ENCODE measurements at places on chromosomes 11 and 22.

DNA sequence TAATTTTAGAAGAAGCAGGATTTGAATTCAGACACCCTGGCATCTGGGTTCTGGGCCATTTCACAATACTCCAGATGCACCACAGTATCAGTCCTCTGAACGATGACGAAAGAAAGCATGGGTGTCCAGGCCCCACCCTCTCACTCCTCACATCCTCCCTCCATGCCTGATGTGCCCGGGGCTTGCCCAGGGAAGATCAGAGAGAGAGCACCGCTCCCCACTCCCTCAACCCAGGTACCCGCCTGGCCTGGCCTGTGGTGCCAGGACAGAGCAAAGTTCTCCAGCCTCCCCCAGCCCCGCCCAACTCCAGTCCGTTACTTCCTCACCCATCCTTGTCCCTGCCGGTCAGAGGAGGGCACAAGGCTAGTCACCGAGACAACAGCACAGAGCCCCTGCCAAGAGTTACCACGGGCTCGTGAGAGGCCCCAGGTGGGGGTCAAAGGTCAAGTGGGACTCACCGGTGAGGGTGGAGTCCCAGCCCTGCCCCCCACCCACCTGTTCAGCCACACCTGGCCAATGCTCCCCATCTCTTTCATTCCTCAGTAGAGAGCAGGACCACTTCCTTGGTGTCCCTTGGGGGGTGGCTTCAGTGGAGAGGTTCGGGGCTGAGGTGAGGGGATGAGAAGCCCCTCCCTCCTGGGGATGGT, 8.1 kb downstream of the BCL9L start:
- no peak for DNase-seq

DNA sequence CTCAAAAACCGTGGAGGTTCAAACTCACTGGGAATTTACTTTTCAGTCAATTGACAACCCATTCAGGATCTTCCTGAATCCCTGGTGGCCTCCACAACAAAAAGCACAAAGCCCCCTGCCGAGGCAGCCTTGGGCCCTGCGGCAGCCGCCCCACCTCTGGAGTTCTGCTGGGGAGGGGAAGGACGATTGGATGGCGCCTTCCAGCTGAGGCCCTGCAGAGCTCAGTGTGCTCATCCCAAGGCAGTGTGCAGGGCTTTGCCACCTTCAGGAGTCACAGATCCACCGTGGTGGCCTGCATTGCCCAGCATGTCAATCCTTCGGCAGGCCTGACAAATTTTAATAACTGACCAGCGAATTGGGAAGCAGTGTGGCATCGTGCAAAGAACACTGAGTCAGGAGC, 7.4 kb downstream of the ZFTA start:
- DNase-seq, result no peak

GRCh38 chr22:26956371-26956770, 299.0 kb downstream of the MIAT start:
- no peak for DNase-seq

DNA sequence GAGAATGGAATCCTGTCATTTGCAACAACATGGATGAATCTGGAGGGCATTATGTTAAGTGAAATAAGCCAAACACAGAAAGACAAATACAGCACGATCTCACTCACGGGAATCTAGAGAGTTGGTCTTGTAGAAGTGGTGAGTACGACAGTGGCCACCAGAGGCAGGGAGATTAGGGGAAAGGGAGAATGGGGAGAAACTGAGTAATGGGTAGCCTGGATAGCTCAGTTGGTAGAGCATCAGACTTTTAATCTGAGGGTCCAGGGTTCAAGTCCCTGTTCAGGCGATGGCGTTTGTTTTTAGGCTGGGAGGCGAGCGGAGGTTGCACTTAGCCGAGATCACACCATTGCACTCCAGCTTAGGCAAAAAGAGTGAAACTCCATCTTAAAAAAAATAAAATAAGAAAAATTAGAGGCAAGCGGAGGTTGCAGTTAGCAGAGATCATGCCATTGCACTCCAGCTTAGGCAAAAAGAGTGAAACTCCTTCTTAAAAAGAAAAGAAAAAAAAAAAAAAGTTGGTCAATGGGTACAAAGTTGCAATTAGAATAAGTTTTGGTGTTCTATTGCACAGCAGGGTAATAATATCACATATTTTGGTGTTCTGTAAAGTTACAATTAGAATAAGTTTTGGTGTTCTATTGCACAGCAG, 95.7 kb upstream of the UBASH3B start:
- no peak for DNase-seq

- no peak for DNase-seq
Measured at GRCh38 chr22:38724926-38725571, 19.3 kb downstream of the GTPBP1 start.

DNA sequence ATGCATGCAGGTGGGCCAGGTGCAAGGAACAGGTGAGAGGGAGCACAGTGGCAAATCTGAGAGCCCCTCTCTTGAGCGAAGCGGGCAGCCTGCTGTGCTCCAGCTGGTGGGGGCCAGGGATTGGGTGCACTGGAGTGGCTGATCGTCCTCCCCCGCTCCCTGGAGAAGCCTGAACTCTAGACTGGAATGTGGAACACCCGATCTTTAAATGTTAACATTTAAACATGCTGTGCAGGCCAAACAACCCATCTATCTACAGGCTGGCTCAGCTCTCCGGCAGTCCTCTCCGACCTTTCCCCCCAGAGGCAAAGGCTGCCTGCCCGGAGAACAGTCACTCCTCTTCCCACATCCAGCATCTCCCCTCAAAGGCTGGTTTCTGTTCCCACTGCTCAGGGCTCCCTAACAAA, 5.1 kb downstream of the MRGPRF start:
- no peak for DNase-seq

DNA sequence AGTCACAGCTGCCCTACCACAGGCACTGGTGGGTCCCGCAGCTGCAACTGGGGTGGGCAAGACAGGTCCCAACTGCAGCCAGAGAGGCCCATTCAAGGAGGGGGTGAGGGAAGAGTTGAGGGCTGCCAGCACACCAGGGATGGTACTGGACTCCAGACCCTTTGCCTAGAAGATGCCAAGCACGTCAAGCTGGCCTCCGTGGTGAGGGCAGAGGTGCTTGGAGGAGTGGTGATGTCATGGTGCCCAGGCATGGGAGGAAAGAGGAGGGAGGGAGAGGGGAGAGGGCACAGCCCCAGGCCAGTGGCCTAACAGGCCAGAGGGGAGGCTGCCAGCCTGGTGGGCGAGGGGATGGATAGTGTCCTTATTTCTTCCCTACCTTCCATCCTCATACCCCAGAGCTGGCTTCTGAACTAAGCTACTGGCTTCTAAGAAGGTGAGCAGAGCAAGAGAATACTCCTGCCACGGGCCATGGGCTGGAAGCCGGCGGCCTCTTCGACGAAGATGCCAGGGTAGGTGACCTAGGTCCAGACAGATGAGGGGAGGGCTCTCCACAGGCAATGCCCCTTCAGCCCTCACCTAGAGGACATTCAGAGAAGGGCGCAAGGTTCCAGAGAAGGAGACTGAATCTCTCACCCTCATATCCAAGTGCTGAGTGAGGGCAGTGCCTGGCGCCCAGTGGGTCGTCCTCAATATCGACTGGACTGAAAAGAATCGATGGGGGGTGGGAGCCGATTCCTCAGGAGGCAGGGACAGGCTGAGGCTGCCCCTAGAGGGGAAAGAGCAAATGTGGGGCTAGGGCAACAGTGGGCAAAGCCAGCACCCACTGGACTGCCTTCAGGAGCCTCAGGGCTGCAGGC, 1.8 kb downstream of the SYT7 start:
- DNase-seq, result no peak

- DNase-seq, result no peak
Measured at GRCh38 chr11:67268962-67269268, 2.6 kb downstream of the GRK2 start.

GRCh38 chr11:6523253-6523652, 26.2 kb downstream of the DNHD1 start:
- no peak for DNase-seq

DNA sequence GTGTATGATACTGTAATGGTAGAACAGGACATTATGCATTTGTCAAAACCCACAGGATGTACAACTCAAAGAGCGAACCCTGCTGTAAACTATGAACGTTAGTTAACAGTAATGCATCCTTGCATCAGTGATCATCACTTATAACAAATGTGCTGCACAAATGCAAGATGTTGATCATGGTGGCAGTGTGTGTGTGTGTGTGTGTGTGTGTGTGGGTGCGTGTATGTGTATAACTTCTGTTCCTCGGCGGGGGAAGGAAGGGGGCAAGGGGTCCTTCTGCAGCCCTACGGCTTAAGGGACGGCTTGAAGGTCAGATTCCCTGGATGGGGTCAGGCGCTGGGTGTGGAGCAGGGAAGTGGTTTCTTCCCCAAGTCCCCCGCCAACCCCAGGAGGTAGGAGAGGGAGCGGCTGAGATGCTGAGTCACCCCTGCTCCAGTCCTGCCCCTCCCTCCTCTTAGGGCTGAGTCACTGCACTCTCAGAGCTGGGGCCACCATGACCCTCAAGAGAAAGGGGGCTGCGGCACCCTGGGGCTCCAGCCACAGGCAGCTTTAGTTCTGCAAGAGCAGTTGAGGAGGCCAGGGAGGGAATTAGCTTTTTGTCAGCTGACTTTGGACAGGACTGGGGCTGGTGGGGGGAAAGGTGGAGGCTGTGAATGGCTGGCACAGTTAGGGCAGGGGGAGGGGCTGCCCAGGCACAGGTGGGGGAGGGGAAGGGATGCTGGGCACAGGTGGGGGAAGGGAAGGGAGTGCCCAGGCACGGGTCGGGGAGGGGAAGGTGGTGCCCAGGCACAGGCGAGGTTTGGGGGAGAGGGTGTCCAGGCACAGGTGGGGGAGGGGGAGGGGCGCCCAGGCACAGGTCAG, 8.8 kb upstream of the CTSD start:
- DNase-seq, result peak; percentile 80

DNA sequence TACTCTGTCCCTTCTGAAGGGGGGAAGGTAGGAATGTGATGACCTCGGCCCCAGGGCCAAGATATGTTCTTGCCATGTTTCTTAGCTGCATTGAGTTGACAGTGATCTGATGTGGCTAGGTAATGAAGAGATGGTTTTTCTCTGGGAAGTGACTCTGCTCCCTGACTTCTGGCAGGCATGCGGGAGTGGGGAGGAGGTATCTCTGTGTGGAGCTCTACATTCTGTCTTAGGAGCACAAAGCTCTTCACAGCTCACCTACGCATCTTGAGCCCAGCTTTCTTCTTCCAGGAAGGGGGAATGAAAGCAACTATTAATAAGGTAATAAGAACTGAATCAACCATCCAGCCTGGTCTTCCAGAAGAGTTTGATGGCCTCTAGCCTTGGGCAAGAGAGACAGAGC, 241.0 kb downstream of the ST3GAL4 start:
- DNase-seq, result no peak

DNA sequence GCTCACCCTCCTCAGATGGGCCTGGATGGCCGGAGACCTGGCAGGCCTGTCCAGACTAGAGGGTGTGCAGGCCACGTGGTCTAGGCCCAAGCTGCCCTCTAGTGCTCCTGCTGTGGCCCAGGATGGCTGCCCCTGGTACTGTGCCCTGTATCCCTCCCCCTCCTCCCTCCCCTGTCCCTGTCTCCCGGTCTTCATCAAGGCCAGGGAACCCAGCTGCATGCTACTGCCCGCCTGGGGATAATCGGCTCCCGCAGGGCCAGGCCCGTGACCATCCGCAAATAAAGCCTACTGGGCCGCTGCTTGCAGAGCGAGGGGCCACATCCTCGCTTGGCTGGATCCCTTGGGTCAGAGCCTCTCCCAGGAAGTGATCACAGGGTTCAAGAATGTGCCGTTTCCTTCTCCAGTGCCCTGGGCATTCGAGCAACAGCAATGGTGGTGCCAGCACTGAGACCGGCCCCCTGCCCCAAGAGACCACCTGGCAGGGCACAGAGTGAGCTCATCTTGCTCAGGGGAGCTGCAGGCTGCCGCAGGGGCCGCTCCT, 51.1 kb downstream of the WNT7B start:
- DNase-seq, result no peak

DNA sequence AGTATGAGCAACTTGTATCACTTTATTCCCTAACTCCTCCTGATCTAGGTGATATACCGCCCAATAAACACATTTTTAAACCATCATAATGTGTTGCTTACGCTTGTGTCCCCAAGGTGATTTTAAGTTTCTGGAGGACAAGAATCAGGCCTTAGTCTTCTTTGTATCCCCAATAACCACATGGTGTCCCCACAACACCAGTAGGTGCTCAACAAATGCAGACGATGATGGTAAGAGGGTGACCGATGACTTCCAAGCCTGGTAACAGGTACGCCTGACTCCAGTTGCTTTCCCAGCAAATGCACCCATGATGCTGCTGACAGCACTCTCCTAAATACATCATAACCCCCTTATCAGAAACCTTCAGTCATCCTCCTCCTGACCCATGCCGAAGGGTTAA, 64.2 kb downstream of the EFCAB6 start:
- no peak for DNase-seq

GRCh38 chr22:31295831-31296657, 3.8 kb upstream of the PIK3IP1 start:
- no peak for DNase-seq

- peak; percentile 15 for DNase-seq
Measured at GRCh38 chr11:44266056-44266780, 43.7 kb downstream of the ALX4 start.

DNA sequence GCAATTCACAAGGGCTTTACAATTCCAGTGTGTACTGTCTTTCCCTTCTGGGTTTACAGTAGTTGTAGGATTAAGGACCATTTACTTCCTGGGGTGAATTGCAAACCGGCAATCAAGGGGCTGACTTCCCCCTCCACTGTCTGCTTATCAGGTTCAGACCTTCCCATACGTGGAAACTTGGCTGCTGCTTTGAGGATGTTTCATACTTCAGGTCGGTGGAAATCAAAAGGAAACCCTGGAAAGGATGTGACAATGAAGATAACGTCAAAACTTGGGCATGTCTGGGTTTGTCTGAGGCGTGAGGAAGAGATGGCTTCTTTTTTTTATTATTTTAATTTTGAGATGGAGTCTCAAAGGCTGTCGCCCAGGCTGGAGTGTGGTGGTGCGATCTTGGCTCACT, 2.1 kb upstream of the RTCB start:
- no peak for DNase-seq

- DNase-seq, result no peak
Measured at GRCh38 chr11:95704865-95705264, 84.7 kb downstream of the FAM76B start.

DNA sequence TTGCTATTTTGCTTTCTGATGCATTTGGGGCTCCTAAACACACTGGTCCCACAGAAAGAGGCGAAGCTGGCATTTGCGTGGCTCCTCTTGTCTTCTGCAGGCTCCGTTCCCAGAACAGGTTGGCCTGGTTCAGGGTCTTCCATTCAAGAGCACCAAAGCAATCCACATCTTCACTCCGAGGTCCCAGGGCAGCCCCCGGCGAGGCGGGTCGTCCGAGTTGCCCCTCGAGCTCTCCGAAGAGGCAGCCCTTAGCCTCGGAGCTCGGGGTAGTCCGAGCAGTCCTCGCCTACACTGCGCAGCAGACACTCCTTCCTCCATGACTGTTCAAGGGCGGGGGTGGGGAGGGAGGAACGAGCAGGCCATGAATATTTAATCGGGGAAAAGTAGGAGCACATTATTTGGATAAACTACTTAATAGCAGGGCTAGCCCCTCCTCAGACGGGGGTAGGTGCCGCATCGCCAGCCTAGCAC, 321.3 kb downstream of the BLID start:
- no peak for DNase-seq

All from iPS DF 19.7 (cell line).